Activated CD8-positive, alpha-beta memory T cell treated with anti-CD3 and anti-CD28 coated beads for 48 hours (primary cell): ENCODE measurements at places on chromosomes 2 and 18.

DNA sequence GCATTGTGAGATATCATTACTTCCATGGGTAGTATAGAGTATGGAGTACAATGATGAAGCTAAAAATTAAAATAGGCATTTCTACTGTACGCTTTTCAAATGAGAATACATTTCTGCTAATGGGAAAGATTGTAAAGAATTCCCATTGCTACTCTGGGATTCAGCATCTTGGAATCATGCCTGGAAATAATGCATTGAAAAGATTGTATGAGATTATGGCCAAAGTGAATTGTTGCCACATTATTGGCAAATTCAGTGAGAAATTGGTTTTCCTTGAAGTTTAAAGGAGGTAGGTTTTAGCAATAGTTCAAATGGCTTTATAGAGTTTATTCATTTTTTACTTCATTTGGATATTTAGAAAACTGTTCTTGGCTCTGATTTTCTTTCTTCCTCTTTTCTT lies 157.9 kb downstream of the GULP1 start:
- no peak for DNase-seq

DNA sequence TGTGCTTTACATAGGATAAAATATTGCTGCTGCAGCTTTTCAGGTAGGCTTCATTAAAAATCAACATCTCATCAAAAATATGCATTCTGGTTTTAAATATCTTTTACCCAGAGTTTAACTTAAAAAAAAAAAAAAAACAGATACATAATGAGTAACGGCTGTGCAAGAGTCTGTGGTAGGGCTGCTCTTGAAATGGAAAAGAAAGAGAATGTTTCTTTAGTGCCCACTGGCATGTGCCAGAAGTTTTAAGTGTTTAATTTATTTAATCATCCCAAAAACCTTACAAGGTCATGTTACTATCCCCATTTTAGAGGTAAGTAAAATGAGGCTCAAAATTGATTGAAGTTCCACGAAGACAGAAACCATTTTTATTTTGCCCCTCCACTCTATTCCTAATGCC lies 92.1 kb downstream of the SLC8A1 start:
- DNase-seq = no peak

DNA sequence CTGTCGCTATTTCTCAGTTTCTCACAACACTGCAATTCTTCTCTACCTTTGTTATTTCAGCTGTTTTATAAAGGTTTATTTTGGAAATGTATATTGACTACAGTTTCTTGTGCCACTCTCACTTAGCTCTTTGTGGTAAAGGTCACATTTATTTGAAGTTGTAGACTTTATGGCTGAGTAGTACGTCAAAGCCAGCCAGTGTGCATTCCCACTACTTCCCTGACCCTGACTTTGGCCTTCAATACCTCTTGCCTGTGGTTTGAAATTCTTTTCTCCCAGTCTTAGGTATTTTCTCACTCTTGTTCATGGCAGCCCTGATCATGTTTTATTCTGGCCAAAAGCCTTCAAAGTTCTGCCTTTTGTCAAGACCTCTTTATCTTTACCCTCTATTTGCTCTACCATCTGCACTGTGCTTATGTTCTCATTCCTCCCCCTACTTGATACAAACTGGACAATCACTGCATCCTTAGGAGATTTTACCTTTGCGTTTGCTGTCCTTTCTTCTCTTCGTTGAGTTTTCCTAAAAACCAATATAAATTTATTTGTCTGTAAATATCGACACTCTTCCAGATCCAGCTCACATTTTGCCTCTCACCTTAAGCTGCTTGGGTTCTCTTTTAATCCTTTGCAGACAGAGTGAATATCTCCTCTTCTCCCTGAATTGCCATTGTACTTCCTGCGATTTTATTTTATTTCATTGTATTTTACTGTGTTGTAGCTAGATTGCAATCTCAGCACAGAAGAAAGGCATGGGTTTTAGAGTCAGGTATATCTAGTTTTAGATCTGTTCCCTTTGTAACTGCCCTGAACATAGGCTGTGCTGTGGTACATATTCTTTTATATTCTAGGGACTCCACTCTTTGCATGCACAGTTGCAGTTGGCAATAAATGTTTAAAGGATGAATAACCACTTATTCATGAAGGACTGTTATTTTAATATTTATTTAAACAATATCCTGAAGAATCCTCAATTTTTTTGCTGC lies 31.2 kb downstream of the GULP1 start:
- DNase-seq = no peak

DNA sequence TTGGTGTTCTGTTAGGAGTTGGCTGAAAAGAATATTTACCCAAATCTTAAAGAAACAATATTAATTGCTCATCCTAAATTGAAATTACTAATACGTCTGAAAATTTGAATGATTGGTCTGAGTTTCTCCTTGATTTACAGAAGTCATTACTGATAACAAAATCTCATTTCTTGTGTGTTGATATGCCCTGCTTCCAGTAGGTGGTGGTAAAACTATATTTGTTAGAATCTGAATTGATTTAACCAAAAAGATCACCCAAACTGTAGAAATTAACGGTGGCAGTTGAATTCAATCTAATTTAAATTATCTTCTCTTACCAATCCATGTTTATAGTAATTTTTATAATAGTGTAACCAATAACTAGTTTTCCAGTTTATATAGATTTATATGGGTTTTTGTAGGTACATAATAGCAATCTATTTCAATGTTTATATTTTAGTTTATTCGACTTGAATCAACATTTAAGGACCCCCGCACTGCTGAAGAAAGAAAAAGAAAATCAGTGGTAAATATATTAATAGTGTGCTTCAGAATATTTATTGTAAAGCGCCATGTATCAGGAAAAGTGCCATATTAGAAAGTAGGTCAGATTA lies 38.3 kb downstream of the PAPOLG start:
- DNase-seq = no peak

DNA sequence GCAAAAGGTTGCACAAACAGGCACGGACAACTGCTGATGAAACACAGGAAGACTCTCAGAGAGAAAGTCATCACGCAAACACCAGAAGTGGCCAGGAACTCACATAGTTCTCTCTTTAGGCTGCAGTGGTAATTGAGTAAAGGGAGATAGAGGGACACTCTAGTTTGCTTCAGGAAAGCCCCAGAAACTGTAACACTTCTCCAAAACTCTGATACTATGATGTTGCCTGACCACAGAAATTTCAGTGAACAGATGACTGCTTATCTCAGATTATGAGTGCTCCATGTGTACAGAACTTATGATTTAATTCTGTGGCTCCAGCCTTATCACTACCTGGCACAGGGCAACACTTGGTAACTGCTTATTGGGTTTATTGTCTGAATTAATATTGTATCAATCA lies 311.5 kb upstream of the GYPC start:
- no peak for DNase-seq

GRCh38 chr18:7616661-7617060 lies 49.5 kb downstream of the PTPRM start:
- no peak for DNase-seq

DNA sequence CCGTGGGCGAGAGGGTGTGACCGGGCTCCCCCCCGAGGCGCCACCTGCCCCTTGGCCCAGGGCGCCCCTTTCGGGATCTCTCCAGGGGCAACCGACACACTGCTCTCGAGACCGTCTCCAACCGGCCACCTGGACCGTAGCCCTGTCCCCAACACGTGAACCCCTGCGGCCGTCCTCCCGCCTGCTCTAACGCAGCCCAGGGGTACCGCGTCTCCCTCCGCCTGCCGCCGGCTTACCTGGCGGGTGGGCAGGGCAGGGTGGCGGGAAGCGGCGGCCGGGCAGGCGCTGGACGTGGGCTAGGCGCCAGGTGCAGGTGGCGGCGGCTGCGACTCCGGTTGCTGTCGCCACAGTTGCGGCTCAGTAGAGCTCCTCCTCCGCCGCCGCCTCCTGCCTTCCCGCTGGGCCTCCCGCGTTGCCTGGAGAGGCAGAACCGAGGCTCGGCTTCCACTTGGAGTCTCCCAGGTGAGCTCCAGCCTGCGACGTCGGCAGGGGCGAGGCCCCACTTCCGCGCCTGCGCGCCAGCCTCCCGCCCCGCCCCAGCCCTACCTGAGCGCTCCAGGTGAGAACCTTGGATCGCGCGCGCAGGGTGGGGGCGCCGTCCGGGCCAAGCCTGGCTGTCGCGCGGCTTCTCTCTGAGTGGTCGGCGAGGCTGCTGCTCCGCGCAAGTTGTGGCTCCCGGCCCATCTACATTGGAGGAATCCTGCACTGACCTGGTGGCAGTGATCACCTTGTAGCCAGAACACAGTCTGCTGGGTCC lies at the start of gene GALNT3:
GALNT3 (minus strand) TSS at position 469 of the 757 bp plus-strand sequence. CDS start 23,547 bp downstream, outside the sequence.
- no peak for DNase-seq

GRCh38 chr2:214481204-214481603 lies 70.3 kb downstream of the VWC2L start:
- DNase-seq = no peak

- no peak for DNase-seq
Measured at GRCh38 chr2:39525636-39526412, 88.7 kb upstream of the MAP4K3 start.

DNA sequence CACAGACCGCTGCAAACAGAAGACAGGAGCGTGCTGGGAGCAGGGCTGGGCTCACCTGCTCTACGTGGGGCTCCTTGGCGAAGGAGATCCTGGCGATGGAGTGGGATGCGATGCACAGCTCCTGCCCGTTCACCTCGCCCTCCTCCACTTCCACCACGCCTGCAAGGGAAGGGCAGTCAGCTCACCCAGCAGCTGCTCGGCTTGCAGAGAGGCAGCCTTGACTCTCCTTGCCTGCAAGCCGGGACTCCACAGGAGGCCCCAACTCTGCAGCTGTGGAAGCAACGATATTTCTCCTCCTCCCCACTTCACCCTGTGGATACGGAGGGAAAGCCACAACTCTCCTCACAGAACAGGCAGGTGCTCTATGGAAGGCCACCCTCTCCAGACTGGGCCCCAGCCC lies 35.1 kb downstream of the THAP4 start:
- DNase-seq = no peak
